Colonic mucosa (tissue), 4 donors: ENCODE measurements at places on chromosomes 6 and 20.

DNA sequence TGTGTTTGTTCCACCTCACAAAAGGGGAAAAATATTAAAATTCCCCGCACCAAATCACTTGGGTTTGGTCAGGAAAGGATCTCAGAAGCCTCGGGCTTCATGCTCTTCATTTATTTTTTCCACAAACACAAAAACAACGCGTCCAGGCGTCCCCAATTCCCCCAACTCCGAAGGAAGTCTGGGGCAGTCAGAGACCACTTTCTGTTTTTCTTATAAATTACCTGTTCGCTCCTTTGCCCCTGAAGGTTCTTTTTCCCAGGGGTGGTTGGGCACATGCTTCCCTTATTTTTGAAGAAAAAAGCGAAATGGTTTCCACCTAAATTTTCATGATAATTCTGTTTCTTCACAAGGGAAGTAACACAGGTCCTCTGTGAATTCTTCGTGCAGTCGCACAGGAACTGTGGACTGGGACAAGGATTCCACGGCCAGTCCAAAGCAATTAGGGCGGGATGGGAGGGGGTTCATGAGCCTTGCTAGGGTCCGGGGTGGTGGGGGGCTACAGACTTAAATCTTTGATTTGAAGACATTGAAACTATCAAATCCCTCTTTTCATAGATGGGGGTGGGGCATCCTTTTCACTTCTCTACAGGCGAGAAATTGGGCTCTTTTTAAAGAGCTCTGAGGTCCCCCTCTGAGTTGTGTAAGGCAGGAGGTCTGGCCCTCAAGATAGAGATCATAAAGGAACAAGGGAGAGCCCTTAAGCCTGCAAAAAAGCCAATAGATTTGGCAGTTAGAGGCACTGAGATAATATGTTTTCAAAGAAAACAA is 30.5 kb upstream of the HFE start:
- DNase-seq = peak; percentile 58

DNA sequence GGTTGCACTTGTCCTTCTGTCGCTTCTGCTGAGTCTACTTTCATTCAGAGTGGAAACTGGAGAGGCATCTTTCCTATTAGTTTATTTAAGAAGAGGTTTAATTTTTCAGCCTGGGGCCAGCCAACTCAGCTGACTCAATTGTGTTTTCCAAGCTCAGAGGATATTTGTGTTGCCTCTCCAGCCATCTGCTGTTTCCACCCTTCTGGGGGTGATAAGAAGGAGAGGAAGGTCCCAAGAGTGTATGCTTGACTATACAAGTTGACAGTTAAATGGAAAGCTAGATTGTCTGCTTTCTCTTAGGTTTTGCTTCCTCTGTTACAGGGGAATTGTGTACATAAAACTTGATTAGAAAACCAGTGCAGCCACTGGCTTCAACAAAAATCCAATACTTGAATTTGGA is 3.0 kb downstream of the PSMF1 start:
- DNase-seq = no peak

DNA sequence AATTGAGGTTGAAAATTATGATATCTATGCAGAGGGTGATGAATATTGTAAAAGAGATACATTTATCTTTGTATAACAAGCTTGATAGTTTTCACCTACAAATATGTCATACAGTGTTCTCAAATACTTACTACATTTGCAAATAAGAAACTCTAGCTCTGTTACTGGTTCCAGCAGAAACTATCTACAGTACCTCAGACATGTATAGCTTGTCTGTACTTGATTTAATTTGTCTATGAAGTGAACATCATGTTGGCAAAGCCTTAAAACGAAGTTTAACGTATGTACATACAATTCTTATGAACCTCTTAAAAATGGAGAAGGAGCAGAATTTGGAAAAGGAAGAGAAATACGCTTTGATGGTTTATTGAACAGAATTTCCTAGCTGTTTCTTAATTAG is 201.4 kb upstream of the MARCKS start:
- no peak for DNase-seq

DNA sequence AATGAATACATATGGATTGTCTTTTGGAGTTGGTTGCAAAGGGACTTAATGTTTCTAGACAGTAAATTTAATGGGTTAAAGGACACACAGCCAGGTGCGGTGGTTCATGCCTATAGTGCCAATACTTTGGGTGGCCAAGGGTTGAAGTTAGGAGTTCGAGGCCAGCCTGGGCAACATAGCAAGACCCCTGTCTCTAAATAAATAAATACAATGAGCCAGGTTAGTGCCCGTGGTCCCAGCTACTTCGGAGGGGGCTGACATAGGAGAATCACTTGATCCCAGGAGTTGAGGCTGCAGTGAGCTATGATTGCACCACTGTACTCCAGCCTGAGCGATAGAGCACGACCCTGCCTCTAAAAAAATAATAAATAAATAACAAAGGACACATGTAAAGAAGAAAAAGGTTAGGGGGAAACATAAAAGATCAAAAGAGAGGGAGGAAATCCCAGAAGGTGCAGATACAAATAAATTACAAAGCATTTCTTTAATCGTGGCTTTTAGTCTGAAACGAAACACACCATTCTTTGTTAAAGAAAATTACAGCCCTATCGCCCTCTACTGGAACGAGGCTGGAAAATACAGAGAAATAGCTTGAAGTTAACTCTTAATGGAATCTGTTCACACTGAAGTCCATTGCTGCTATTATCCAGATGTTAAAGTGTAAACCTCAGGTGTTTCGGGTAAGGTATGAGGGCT is 42.6 kb upstream of the SCML4 start:
- peak; percentile 30 for DNase-seq

GRCh38 chr20:22462975-22463914 is 121.1 kb downstream of the FOXA2 start:
- DNase-seq = no peak

- peak; percentile 73 for DNase-seq
These were observed 611 bp upstream of the RAB22A start for GRCh38 chr20:58308680-58309527.

DNA sequence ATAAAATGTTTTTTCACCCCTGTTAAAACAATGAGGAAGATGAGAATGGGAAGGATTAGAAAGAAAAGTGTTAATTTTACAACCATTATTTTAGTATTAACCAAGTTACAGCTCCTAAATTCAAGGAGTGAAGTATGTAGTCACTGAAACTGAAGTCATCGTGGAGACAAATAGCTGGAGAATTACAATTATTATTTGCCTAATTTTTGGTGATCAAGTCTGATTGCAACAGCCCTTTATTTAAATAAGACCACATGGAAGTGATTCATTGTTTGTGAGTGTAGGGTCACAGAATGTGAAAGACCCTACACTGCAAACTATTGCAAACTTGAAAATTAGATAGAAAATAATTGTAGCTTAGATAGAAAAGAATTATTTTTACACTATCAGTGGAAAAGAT is 292.4 kb downstream of the CENPW start:
- DNase-seq = no peak

- no peak for DNase-seq
These were observed 20.7 kb upstream of the NNAT start for GRCh38 chr20:37500311-37500710.

- no peak for DNase-seq
These were observed 210.8 kb downstream of the CDKAL1 start for GRCh38 chr6:20744911-20745557.

DNA sequence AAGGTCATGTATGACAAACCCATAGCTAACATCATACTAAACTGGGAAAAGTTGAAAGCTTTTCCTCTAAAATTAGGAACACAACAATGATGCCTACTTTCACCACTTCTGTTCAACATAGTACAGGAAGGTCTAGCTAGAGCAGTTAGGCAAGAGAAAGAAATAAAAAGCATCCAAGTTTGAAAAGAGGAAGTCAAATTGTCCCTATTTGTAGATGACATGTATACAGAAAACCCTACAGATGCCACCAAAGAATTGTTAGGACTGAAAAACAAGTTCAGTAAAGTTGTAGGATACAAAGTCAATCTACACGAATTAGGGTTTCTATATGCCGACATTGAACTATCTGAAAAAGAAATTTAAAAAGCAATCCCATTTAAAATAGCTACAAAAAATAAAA is 89.4 kb upstream of the GLP1R start:
- no peak for DNase-seq

- DNase-seq = no peak
These were observed 45.1 kb upstream of the TASP1 start for GRCh38 chr20:13683833-13684232.

DNA sequence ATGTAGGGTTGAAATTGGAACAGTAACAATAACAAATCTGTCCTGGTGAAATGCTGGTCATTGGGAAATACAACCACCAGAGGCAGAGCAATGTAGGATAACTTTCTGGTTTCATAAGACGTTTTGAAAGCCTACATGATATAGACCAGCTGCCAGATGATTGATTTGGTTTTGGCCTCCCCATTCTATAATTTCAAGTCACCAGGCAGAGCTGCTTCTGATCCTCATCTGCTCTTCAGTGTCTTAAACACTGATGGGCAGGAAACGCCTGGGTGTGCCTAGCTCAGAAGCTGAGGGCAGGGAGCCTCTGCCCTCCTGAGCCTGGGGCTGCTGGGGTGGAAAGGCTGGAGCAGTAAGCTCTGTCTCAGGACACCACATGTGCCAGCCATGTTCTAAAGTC is 24.5 kb downstream of the DHX35 start:
- no peak for DNase-seq

- DNase-seq = no peak
These were observed 134.2 kb downstream of the GMDS start for GRCh38 chr6:2111162-2111677.

DNA sequence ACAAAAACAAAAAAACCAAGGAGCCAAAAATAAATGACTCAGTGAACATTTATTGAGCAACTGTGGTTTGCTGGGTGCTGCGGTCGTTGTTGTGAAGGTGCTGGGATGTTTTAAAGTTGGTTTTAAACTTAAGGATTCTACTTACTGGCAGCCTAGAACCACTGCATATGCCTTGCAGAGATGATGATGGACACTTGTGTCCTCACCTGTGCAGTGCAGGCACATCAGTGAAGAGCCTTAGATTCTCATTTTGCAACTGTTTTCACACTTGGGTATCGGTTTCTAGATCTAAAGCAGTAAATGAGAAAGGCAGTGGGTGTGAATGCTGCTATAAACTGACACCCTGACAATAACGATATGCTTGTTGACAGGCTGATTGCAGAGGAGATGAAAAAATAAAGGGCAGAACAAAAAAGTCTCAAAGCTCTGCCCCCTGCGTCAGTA is 68.8 kb downstream of the UTRN start:
- no peak for DNase-seq

GRCh38 chr20:8156235-8157079 is 24.4 kb downstream of the PLCB1 start:
- no peak for DNase-seq

- DNase-seq = no peak
These were observed 15.0 kb downstream of the SCAND1 start for GRCh38 chr20:35939264-35939663.

- no peak for DNase-seq
These were observed 46.5 kb upstream of the RIPOR2 start for GRCh38 chr6:24982231-24982630.

GRCh38 chr20:11920083-11920482 is 2.4 kb downstream of the BTBD3 start:
- DNase-seq = no peak

- DNase-seq = no peak
These were observed 200.5 kb upstream of the CDYL start for GRCh38 chr6:4575714-4576113.

- DNase-seq = no peak
These were observed 136.2 kb upstream of the STMND1 start for GRCh38 chr6:16965689-16966088.

- no peak for DNase-seq
These were observed 25.4 kb downstream of the MRPL14 start for GRCh38 chr6:44101832-44102231.

DNA sequence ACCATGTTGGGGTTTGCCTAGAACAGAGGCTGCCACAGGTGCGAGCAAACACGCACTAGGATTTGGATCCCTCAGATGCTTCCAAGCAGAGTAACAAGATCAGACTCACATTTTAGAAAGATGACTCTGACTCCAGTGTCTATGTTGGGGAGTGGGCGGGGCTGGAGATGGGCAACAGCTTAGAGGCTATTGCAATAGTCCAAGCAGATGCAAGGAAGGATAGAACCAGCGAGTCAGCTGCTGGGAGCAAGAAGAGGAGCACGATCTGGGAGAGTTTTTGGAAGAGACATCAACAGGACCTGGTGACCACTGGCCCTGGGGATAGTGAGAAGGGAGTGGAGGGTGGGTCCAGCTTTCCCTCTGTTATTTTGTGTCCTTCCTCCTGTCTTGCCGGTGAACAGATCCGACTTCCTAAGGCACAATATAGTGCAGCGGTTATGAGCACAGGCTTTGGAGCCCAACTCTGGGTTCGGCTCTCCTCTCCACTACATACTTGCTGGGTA is 52.7 kb downstream of the FGD2 start:
- DNase-seq = no peak

DNA sequence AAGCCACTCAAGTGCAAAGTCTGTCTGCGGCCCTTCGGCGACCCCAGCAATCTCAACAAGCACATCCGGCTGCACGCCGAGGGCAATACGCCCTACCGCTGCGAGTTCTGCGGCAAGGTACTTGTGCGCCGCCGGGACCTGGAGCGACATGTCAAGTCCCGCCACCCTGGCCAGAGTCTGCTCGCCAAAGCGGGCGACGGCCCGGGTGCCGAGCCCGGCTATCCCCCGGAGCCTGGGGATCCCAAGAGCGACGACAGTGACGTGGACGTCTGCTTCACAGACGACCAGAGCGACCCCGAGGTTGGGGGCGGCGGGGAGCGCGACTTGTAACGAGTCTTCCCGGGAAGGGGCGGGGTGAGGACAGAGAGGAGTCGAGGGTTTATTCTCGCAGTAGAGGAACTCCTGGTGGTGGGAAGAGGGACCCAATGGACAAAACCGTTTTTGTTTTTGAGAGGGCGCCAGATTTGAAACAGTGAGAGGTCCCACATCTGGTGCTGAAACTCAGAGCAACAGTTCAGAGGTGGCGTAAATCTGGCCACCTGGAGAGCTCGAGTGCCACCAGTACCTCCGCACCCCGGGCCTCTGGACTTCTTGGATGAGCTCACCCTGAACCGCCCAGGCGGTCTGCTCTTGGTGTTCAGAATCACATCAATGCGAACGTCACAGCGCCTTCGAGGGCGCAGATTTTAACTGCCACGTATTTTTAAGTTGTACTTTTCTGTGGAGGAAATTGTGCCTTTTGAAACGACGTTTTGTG is 8.0 kb downstream of the PRDM13 start:
- no peak for DNase-seq

DNA sequence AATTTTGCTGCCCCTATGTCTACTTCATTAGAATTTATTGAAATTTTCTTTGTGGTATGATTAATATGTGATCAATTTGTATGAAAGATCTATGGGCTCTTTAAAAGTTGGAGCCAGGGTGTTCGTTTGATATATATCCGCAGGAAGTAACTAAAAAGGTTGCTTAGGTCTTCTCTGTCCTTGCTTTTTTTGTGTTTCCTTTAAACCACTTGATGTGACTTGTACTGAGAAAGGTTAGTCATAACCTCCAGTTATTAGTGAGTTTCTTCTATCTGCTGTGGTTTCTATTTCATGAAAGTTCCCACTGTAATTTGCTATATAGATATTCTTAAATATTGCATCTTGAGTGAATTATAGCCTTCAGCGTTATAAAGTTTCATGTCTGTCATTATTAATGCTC is 585.3 kb upstream of the ARID1B start:
- DNase-seq = no peak

- no peak for DNase-seq
These were observed 149.7 kb upstream of the GGTLC1 start for GRCh38 chr20:24138196-24138857.

- DNase-seq = no peak
These were observed 147.0 kb downstream of the DST start for GRCh38 chr6:56495654-56496053.
